Activated CD4-positive, alpha-beta T cell treated with anti-CD3 and anti-CD28 coated beads, Interleukin-2, amount 10 ng/mL, durations not matched to agents 24 days and 14 days (primary cell): ENCODE measurements at places on chromosomes 16 and 17. TPM values are rescaled to one million over a fixed set of nuclear protein-coding genes. Genes with fewer than 3 reads are reported as not detected.

PLEKHG4 gene
- total RNA-seq, result 43.4 and 43.8 TPM in 2 replicates

IL32 gene
- total RNA-seq, result 918 and 934 TPM in 2 replicates

FAM171A2 gene
- total RNA-seq, result 0.21 and 0.26 TPM in 2 replicates

EPX gene
- not detected in 2 replicates for total RNA-seq

GRCh38 chr17:30565073-30565935 is 88.1 kb downstream of the GOSR1 start:
- no peak for DNase-seq
- H3K27me3 ChIP-seq, result peaks cover 5% of the 10 kb centered on the region
- H3K27ac ChIP-seq, result no peak overlapping the region
- H3K4me3 ChIP-seq, result no peak overlapping the region

DNA sequence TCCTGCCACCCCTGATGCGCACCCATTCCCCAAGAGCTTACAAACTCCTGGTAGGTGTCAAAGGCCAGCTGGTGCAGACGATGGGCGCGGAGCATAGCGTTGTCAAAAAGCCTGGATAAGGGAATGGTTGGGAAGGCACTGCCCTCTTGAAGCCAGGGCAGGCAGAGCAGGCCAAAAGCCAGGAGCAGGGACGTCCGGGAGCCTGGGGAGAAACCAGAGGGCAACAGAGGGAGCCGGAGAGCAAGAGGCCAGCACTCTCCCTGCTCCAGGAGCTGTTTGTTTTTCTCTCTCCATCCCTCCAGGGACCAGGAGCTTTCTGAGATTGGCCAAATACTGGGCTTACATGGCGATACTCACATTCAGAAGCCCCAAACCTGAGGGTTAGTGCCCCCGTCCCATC is 334 bp downstream of the GH1 start:
- no peak overlapping the region for H3K4me3 ChIP-seq
- no peak for DNase-seq
- H3K36me3 ChIP-seq, result no peaks in the 10 kb centered on the region

GRCh38 chr16:50309156-50309526 is 42.8 kb downstream of the ADCY7 start:
- no peak for DNase-seq
- peaks cover 17% of the 10 kb centered on the region for H3K4me1 ChIP-seq
- H3K27me3 ChIP-seq, result no peaks in the 10 kb centered on the region
- no peak overlapping the region for H3K4me3 ChIP-seq
- peaks cover 42% of the 10 kb centered on the region for H3K36me3 ChIP-seq
- no peak overlapping the region for H3K27ac ChIP-seq

DNA sequence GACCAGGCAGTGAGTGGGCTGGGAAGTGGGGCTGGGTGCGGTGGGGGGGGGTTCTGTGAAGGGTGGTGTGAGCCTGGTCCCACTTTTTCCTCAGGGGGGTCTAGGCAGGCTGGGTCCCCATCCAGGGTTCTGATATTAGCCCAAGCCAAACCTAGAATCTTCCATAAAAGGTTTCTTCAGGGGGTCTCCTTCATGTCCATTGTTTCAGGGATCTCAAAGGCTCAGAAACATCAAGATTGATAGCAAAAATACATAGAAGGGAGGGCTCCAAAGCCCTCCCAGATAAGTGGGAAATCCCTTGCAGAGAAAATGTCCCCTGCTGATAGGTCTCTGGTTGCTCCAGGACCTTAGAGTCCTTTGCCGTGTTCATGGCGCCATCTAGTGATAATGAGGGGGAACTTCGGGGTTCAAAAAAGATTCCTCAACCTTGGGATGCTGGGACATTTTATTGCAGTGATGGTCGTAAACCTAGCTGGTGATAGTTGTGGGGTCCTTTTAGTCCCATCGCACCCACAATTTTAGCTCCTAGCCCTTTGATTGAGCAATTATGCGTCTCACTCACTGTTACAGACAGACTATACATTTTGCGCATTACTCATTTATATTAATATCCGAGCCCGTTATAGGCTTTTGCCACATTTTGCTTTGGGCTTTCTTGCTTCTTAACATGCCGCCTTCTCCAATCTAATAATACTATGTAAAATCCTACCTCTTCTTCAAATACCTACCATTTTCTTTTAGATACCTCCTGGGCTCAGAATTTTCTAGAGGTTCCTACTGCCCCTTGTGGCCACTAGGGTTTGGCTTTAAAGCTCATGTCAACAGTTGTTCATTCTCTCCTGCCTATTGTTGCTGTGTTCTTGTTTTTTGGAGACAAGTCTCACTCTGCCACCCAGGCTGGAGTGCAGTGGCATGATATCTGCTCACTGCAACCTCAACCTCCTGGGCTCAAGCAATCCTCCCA is 35.1 kb downstream of the IGF2BP1 start:
- no peak overlapping the region for H3K27ac ChIP-seq
- H3K4me3 ChIP-seq, result no peak overlapping the region
- peak; percentile 85 for DNase-seq
- H3K36me3 ChIP-seq, result no peaks in the 10 kb centered on the region
- peaks cover 7% of the 10 kb centered on the region for H3K27me3 ChIP-seq

DNA sequence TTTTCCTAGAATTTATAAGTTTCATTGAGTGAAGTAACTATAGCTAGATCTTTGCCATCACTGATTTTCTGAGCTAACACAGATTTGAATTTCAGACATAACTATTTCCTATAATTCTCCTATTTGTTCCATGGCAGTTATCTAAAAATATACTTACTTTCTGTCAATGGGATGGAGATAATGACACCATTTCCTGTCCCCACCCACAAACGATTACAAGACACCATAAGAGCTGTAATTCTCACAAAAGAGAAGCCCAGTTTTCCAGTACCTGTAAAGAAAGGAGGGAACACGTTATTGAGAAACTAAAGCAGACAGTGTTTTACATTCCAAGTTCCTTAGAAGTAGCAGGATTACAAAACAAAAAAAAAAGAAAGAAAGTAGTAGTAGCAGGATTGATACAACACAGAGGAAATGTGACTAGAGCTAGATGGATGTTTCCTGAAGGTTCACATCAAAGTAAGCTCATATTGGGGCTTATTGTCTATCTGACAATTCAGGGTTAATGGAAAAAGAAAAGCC is 110.9 kb upstream of the TOB1 start:
- H3K4me1 ChIP-seq, result peaks cover 14% of the 10 kb centered on the region
- H3K36me3 ChIP-seq, result peaks cover 51% of the 10 kb centered on the region

GRCh38 chr17:62807812-62808575 is at the start of gene MARCHF10:
Gene MARCHF10, minus strand, starts transcription at chr17:62808314. Its CDS starts 6,579 bp downstream, at chr17:62801735.
- no peak within 1 kb of the TSS for H3K27ac ChIP-seq
- no peak within 1 kb of the TSS for H3K4me3 ChIP-seq
- DNase-seq, result no peak
- peaks cover 42% of the 10 kb centered on the region for H3K27me3 ChIP-seq

GRCh38 chr17:31560616-31561235 is 169.3 kb downstream of the RAB11FIP4 start:
- no peak overlapping the region for H3K27ac ChIP-seq
- peak overlapping the region; percentile 42 for H3K4me3 ChIP-seq
- no peak for DNase-seq
- peaks cover 22% of the 10 kb centered on the region for H3K27me3 ChIP-seq
